ENCODE measurements at places on chromosomes 1 and 21.

GRCh38 chr1:175377394-175377793, 184.8 kb upstream of the KIAA0040 start:
- no peak for DNase-seq

DNA sequence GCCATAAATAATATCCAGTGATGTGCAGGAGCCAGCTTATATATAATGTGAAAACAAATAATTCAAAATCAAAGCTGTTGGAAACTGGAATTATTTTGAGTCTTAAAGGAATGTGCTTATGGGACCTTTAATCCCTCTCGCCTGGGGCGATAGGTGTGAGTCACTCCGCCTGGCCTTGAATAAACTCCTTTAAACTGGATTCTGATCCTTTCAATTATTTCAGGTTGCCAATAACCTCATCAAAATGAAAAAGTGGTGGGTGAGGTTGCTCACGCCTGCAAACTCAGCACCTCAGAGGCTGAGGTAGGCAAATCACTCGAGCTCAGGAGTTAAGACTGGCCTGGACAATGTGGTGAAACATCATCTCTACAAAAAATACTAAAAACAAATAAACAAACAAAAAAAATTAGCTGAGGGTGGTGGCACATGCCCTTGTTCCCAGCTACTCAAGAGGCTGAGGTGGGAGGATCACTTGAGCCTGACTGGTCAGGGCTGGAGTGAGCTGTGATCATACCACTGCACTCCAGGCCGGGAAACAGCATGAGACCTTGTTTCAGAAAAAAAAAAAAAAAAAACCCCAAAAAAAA, 11.4 kb upstream of the SLC2A5 start:
- no peak for DNase-seq

DNA sequence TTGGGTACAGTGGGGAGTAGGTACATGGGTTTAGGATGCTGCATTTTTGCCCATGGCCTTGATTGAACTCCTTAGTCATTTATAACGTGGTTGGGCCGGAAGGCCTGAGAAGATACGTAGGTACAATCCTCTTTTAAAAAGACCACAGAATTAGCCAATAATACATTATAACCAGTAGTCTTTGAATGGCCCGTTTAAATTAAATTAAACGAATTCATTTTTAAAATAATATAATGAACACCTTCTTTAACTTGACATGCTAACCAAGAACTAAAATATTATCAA, 20.1 kb upstream of the ADAR start:
- no peak for DNase-seq

DNA sequence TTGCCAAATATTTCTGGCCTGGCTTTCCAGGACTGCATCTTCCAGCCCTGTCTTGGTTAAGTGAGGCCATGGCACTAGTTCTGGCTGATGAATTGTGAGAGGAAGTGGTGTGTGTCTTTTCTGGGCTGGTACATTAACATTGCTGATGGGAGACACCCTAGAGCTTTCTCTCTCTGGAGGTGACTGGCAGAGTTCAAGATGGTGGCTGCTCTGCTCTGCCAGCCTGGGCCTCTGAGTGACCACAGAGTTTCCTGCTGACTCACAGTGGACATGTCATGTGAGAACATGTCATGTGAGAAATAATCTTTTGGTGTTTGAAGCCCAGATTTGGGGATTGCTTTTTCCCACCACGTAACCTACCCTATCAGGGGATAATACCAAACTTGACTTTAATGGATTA, 218.0 kb upstream of the KIAA0040 start:
- no peak for DNase-seq

DNA sequence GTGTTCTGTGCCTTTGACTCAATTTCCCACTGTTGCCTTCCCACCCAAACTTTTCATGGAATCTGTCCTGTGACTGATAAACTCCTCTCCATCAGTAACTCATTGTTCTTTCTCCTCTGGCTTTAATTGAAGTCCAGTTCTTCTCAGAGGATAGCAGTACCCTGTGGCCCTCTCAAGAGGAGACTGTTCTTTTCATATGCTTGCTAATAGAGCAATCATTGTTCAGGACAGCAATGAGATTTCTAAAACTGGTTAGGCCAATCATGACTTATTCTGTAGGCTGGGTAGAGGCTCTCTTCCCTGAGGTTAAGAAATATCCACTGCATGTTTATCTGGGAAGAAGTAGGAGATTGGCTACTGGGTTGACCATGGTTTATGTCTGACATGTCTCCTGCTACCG, 98.8 kb downstream of the CHD1L start:
- DNase-seq = no peak

- no peak for DNase-seq
Observed at GRCh38 chr1:89873770-89874169, 52.9 kb downstream of the LRRC8D start.

DNA sequence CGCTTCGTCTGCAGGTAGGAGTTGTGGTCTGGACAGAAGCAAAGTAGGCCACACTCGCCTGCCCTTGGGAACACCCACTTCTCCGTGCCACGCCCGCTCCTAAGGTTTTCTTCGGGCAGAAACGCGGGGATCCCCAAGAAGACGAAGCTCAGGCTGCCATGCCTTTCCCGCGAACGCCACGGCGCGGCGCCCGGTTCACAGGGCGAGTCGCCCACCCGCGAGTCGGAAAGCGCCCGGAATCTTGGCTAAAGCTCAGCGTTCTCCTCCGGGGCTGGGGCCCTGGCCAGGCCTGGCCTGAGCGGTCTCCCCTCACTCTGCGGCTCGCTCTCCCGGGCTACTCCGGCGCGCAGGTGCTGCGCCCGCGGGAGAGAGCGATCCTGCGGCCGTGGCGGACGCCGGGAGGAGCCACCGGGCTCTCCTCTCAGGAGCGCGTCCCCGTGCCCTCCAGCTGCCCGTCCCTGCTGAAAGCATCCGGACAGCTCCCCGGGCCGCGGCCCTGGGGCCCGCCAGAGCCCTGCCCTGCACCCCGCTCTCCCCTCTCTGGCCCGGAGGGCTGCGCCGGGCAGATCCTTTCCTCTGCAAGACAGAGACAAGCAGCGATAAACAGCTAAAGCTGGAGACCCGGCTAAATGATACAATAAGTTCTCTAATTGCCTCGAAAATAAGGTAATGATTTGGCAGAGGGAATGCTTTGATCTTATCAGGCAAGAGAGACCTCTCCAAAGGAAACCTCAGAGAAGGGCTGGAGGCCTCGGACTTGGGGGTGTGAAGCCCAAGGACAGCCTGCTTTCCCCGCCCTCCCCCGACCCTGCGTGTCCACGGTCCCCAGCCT, 6.7 kb upstream of the WNT2B start:
- peak; percentile 51 for DNase-seq

DNA sequence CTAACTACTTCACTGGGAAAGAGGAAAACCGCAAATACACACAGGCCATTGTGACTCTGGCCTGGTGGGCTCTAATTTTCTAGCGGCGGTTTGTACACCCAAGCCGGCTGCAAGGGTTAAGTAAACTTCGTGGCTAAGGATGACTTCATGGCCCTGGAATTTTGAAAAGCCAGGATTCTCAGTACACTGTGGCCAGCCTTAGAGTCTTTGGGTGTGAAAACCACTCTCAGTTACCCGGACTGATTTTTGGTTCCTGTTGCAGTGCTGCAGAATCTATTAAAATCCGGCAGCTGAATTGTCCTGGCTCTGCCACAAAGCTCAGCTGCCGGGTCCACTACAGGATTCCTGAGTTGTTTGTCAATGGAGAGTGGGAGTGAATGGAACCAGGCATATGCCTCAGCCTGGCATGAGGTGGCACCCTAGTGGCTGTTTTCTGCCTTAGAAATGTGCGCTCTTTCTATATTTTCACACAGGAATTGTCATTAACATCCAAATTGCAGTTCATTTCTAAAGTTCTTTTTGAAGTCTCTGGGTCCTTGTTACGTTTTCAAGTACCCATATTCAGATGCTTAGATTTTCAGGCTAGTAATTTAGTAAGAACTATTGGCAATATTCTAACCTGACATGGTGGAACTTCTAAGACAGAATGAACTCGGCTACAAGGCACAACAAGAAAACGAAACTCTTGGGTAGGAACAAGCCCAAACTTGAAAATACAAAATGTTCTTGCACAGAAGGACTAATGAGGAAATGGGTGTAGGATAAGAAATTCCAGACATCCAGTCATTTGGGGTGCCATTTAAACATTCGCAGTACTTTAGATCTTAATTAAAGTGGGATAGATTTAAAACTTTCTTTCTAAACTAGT, 255.9 kb downstream of the NFIA start:
- DNase-seq = peak; percentile 60

DNA sequence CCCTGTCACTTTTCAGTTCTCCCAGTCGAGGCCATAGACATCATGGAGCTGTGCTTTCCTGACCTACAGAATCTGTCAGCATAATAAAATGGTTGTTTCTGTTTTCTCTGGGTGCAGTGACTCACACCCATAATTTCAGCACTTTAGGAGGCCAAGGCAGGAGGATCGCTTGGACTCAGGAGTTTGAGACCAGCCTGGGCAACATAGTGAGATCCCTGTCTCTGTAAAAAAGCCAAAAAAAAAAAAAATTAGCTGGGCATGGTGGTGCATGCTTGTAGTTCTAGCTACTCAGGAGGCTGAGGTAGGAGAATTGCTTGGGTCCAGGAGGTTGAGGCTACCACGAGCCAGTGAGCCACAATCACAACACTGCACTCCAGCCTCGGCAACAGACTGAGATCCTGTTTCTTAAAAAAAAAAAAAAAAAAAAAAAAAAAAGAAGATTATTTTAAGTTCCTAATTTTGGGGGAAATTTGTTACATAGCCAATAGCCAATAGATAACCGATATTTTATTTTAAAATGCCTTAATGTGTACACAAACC, 196.2 kb downstream of the ADSS2 start:
- no peak for DNase-seq

- peak; percentile 42 for DNase-seq
Observed at GRCh38 chr1:51648180-51649109, 31.6 kb downstream of the OSBPL9 start.

DNA sequence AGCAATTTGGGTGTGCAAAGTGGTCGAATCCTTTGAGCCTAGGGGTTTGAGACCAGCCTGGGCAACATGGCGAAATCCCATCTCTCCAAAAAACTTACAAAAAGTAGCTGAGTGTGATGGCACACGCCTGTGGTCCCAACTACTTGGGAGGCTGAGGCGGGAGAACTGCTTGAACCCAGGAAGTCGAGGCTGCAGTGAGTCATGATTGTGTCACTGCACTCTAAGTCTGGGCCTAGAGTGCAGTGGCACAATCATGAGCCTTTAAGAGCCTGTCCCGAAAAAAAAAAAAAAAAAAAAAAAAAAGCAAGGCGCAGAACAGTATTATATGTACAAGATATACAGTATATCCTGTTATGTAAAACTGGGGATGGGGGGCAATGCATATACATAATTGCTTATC, 25.1 kb upstream of the HTR1D start:
- no peak for DNase-seq

DNA sequence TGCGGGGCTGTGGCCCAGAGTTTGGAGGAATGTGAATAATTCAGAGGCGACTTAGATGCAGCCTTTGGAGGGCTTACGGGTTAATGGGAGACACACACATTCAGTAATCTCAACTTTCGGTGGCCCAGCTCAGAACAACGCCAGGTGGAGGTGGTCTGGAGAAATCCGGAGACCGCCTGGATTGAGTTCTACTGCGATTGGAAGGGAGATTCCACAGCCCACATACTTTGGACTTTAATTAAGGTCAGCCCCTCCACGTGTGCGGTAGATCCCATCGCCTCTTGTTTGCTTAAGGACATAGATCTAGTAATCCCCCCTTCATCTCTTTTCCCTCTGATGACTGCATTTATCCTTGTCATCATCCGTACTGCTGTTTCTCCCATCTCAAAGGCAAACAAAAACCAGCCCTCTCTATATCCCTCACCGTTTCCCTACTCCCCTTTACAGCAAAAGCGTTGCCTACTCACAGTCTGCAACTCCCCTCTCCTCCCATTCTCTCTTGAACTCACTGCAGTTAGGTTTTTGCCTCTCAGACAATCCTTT, 720 bp upstream of the BSDC1 start:
- no peak for DNase-seq

DNA sequence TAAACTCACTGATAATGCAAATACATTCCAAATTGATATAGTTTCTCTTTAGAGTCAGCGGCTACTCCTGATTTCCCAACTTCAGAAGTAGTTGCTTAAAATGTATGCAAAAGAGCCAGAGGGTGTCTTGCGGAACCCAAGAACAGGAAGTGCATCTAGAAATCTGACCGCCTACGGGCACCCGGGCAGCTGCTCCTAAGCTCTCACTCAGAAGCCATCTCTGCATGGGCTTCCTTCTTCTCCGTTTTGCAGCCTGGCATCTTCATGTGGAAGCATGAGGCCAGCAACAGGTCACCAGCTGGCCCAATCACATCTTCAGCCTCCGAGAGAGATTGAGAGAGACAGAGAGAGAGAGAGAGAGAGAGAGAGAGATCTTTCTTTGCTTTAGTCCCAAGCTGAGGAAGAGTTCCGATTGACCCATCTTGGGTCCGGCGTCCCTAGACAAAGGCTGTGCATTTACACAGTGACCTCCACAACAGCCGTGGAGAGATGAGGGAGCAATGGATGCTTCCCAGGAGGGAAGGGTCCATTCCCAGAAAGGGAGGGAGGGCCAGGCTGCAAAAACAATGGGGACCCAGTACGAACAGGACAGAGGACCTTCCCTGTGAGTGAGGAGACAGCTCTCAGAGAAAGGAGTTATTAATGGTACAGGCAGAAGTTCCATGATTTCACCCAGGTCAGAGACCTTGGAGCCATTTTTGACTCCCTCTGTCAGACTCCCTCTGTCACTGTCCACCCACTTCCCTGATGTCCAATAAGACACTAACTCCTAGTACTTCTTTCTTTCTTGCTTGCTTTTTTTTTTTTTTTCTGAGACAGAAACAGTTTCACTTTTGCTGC, 28.2 kb upstream of the SLC30A1 start:
- no peak for DNase-seq

GRCh38 chr1:53698384-53698980, 40.5 kb downstream of the GLIS1 start:
- no peak for DNase-seq

DNA sequence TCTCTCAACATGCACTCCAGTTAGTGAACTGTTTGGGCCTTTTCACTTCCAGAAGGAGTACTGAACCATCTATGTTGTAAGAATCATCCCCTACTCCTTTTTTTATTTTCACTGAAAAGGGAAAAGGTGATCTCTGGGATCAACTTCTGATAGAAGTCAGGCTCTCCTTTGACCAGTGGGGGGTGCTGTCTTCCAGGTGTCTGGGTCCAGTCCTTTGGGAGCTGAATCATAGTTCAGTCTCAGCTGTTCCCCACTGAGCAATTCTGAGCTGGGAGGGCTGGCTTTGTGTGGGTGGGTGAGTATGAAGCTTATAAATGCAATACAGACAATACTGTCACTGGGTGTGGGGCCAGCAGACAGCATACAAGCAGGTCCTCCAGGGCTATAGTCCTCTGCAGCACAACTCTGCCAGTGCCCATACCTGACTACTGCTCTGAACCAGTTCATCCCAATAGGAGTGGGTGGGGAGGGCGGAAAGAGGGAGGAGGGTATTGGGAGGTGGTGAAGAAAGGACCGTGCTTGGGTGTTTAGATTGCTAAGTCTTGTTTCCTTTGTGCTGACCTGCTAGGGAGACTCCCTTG, 12.5 kb upstream of the SARS1 start:
- peak; percentile 76 for DNase-seq
